ENCODE measurements at places on chromosomes 6 and 20.

- DNase-seq: no peak
Measured at GRCh38 chr6:54515713-54516112, 207.5 kb downstream of the TINAG start.

- no peak for DNase-seq
Measured at GRCh38 chr20:53662595-53662994, 69.0 kb upstream of the ZNF217 start.

- DNase-seq: no peak
Measured at GRCh38 chr6:158765499-158766068, 53.6 kb downstream of the EZR start.

- no peak for DNase-seq
Measured at GRCh38 chr6:125741336-125741735, 8.1 kb upstream of the HEY2 start.

GRCh38 chr20:34578521-34578920, 20.0 kb downstream of the MAP1LC3A start:
- DNase-seq: no peak

DNA sequence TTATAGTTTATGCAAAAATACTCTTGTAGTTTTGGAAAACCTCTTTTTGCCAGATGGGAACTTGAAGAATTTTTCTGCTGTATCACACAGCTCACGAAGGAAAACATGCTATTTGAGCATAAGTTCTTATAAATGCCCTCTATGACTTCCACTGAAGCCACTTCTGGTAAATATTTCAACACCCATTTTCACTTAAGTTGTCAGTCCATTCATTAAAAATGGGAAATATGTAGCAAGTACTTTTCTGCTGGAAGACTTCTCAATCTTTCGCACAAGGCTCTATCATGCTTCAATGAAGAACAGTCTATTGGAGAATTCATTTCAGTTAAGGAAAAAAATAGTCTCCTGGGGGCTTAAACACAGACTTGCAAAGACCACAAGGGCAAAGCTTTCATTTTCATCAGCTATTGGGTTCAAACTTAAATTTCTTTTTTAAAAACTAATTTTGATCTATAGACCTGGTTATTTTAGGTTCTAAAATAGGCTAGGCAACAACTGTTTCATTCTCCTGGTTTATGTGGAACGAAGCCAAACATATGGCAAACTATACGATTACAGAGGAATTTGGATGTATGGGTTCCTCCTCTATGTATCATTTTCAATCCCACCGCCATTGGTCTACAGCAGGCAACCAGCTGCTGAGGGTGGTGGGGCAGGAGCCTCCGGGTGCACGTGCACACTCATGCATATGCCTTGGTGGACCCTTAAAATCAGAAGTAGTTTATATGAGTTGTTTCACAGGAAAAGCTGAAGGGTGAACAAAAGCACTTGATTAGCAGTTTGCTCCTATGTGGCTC, 38.7 kb downstream of the LAMA4 start:
- DNase-seq: no peak

DNA sequence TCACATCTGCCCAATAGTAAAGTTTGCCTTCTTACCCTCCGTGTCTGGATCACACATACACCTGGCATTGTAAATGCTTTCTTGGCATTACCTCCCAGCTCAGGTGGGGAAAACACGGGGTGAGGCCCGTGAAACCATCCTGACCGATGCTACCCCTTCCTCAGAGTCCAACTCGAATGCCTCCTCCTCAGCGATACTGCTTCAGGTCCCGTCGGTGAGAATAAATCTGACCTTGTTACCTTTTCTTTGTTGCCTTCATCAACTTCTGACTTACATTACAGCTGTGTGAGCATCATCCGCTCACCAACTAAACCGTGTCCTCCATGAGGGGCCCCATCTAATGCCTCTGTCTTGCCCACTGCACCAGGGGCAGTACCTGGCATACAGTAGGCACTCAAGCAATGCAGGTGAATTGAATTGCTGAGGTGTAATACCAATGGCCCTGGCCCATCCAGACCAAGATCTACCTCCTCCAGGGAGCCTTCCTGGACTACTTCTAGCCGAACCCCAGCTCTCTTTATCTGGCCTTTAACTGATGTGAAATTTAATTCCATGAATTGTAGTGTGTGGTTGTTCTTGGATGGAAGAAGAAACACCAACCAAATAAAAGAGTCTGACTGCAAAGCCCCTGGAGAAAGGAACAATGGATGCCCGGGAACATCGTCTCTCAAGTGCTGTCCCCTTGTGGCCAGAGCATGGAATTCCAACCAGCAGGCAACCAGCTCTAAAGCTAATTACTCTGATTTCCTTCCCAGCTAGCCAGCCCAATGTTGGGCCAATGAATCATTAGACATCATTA, 141.5 kb downstream of the ANKRD60 start:
- no peak for DNase-seq

- DNase-seq: no peak
Measured at GRCh38 chr6:22784601-22785410, 215.4 kb downstream of the HDGFL1 start.

DNA sequence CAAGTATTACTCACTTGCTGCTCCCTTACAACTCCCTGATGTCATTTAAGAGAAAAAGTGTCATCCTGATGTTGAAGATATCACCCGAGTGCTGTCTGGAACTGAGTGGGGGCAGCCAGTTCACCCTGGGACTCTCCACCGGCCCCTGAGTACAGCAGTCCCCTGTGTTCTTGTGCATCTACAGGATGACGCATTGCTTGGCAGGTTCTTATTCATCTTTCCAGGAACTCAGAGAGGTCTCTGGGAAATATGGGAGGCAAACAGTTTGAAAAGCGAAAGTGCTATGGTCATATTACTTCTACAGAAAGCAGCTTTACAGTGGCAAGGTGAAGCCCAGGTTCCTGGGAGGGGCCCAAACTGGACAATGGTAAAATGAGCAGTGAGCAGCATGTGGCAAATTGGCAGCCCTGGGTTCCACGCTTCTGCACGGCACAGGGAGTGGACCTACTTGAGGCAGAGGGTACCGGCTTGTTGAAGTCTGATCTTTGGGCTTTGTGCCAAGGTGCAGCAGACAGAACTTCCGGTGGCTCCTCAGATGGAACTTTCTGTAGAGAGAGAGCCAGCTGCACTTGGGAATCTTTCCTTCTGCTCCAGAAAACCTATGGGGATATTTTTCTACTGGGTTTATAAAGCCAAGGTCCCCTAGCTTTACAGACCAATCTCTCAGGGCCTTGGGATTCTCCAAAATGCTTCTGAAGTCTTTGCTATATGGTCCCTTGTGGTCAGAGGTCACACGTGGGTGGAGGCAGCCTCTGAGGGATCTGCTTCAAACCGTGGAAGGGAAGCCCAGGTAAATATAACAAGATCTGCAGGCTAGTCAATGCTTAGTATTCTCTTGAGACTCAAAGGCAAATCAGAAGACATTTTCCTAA, 128.3 kb downstream of the MAP3K7 start:
- peak; percentile 60 for DNase-seq

GRCh38 chr6:168607272-168608112, 166.5 kb downstream of the SMOC2 start:
- no peak for DNase-seq

GRCh38 chr20:64010711-64011237, 25.2 kb upstream of the C20orf204 start:
- no peak for DNase-seq

DNA sequence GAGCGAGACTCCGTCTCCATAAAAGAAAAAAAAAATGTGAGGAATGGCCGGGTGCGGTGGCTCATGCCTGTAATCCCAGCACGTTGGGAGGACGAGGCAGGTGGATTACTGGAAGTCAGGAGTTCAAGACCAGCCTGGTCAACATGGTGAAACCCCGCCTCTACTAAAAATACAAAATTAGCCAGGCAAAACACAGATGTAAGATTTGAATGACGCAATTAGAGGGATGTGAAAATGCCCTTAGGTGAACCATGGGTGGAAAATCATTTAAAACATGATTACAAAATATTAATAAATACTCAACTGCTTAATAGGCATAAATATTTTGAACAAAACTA, 20.9 kb downstream of the COL9A3 start:
- no peak for DNase-seq

DNA sequence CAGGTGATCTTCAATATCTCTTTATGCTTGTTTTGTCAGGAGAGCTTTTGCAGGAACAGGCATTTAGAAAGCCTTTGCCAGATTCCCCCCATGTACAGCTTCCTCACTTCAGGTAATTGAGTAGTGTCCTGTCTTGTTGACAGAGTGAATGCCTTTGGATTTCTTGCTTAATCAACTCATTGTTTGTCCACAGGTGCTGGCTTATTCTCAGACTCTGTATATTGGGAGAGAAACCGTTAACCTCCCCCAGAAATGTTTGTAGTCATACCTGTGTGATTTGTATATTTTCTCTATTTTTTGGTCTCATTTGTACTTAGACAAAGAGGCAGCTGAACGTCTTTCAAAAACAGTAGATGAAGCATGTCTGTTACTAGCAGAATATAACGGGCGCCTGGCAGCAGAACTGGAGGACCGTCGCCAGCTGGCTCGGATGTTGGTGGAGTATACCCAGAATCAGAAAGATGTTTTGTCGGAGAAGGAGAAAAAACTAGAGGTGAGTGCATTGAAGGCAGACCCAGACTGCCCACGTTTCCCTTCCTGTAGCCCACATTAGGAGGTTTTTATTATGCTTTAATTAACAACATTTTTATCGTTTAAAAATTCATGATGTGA, 32.3 kb downstream of the RPRD1B start:
- DNase-seq: no peak

- DNase-seq: no peak
Measured at GRCh38 chr20:41005361-41005729, 23.3 kb upstream of the TOP1 start.

GRCh38 chr6:3237761-3238662, 10.6 kb upstream of the TUBB2B start:
- no peak for DNase-seq

- DNase-seq: no peak
Measured at GRCh38 chr20:50415516-50416268, 94.5 kb upstream of the PTPN1 start.

DNA sequence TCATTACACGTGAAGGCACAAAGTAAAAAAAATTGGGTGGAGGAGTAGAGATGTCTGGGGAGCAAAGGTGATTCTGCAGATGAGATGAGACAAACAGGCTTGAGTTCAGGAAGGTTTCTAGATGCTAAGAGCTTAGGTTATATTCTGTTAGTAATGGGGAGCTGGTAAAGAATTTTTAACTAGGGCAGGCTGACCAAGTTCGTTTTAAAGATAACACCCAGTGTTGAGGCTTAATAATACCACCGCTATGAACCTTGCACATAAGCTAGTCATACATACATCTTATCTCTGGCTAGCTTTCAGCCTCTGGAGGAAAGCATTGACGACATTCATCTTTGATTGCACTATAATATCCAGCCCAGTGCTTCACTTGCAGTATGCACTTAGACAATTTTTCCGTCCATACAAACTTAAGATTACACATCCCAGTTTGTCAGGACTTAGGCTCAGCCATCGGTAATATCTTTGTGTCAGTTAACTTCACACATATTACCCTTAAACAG, 12.1 kb downstream of the NHSL1 start:
- no peak for DNase-seq

GRCh38 chr20:38033330-38034107, at the start of the genes RPRD1B and TTI1:
TSS of gene RPRD1B (plus strand) at chr20:38033746. CDS start at chr20:38033948, 202 bp downstream.
TSS of gene TTI1 (minus strand) at chr20:38033456. CDS start at chr20:38013816, 19,640 bp downstream.
- DNase-seq: peak; percentile 90
